ENCODE measurements at places on chromosomes 16 and 17. TPM values are rescaled to one million over a fixed set of nuclear protein-coding genes. Genes with fewer than 3 reads are reported as not detected.

MT1M gene
- total RNA-seq = not detected

MYH13 gene
- not detected for total RNA-seq

GRCh38 chr16:9092978-9093344, 1.5 kb downstream of the HAPSTR1 start:
- H3K27me3 ChIP-seq = no peaks in the 10 kb centered on the region
- DNase-seq = peak; percentile 36
- peaks cover 42% of the 10 kb centered on the region for H3K36me3 ChIP-seq
- peak overlapping the region; percentile 92 for H3K27ac ChIP-seq
- H3K4me3 ChIP-seq = peak overlapping the region; percentile 94
- H3K4me1 ChIP-seq = peaks cover 42% of the 10 kb centered on the region

DNA sequence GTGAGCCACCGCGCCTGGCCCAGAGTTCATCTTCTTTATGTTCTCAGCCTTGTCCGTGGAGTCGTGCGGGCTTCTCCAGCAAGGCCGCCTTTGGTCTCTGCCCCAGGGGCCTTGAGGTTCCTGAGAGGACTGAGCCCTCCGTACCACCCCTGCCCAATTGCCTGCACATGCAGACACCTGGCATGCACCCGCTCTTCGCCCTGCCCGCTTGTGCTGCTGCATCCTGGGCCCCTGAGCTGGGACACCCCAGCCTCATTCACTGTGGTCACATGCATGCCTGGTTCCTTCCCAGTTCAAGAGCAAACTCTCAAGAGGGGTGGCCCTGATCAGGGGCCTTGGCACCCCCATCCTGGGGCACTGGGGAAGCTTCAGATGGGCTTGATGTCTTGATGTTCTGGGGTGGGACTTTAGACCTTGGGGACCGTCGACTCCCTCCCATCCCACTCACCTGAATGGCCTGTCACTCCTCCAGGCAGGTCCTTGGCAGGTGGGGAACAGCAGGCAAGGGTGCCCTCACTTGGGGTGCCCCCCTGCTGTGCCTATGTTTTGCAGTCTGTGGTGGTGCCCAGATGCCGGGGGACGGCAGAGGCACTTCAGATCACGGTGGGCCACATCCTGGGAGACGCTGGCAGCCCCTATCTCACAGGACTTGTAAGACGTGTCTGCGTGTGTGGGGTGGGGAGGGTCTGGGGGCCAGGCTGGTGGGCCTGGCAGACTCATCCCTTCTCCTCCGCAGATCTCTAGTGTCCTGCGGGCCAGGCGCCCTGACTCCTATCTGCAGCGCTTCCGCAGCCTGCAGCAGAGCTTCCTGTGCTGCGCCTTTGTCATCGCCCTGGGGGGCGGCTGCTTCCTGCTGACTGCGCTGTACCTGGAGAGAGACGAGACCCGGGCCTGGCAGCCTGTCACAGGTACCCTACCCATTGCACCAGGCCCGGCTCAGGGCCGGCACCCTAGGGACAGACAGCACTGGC, 12.7 kb upstream of the SPNS2 start:
- H3K4me1 ChIP-seq = peaks cover 44% of the 10 kb centered on the region
- H3K4me3 ChIP-seq = peak overlapping the region; percentile 82
- H3K27me3 ChIP-seq = no peaks in the 10 kb centered on the region
- no peaks in the 10 kb centered on the region for H3K36me3 ChIP-seq
- peak; percentile 70 for DNase-seq

DNA sequence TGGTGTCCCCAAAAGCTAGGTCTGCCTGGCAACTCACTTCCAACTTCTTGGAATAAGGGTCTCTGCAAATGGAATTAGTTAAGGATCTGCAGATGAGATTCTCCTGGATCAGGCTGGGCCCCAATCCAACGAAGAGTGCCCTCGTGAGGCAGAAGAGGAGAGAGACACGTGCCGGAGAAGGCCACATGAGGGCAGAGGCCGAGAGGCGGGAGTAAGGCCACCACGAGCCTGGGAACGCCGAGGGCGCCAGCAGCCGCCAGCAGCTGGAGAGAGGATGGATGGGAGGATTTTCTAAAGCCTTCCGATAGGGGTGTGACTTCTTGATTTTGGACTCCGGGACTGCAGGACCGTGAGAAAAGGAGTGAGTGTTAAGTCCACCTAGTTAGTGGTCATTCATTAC, 76.3 kb downstream of the JPH3 start:
- no peaks in the 10 kb centered on the region for H3K27me3 ChIP-seq
- H3K4me3 ChIP-seq = no peak overlapping the region

Data from activated naive CD4-positive, alpha-beta T cell treated with anti-CD3 and anti-CD28 coated beads for 36 hours (primary cell).